ENCODE measurements at places on chromosomes 12 and 14.

- DNase-seq, result no peak
Observed at GRCh38 chr12:65740873-65741600, 83.2 kb upstream of the HMGA2 start.

- no peak for DNase-seq
Observed at GRCh38 chr12:99372257-99372920, 275.2 kb upstream of the GARIN6 start.

GRCh38 chr12:126644236-126645020 is 1579.2 kb downstream of the AACS start:
- no peak for DNase-seq

DNA sequence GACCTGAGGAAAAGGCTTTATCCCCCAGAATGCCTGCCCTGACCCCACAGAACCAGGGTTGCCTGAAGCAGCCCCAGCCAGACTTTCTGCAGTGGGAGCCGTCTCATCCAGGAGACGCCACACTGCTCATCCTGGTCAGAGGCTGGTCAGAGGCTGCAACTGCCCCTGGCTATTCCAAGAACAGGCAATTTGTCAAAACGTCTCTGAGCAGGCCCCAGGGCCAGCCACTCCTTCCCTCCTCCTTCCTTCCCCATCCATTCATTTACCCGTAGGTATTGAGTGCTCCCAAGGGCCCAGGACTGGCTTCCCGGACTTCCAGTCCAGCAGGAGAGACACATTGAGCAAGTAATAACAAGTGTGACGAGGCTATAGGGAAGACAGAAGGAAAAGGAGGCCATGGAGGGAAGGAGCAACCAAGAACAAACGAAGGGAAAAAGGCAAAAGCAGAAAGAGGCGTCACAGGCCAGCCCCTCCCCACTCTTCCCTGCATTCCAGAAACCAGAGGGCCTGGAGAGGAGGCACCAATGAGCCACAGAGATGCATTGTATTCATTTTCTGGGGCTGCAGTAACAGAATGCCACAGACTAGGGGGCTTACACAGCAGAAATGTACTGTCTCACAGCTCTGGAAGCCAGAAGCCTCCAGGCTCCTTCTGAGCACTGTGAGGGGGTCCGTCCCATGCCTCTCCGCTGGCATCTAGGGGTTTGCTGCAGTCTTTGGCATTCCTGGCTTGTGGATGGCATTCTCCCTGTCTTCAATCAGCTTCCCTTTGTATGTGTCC is 21.0 kb upstream of the CD9 start:
- DNase-seq, result no peak

DNA sequence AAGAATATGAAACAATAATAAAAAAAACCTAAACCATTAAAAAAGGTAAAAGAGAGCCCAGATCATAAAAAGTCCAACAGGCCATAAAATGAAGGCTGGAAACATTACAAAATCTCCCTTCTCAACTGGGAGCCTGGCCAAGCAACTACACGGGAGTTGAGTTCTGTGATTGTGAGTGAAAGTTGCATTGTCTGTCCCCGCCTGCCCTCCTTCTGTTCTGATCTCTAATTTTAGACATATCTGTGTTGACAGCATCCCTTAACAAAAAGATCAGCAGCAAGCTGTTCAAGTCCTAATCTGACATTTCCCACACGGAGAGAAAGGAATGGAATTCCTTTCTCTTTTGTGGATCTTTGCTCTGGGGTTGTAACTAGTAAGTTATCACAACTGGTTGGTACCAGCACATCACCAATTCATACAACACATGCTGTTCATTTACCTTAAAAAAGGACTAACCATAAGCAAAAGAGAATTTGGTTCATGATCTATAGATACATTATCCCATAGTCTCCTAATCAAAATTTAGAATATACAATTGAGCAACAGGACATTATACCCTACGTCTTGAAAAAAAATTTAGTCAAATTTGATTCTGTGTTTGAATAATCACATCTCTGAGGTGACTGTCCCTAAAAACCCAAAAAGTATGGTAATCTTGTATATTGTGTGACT is 205.1 kb upstream of the GZMB start:
- no peak for DNase-seq

- no peak for DNase-seq
Observed at GRCh38 chr12:67991158-67991557, 1.9 kb downstream of the IFNG-AS1 start.

All from cerebellar nuclear complex (tissue), 1 donor.